B cell (primary cell): ENCODE measurements at places on chromosomes 5 and 9.

- H3K27ac ChIP-seq: no peak overlapping the region
- H3K4me1 ChIP-seq: no peaks in the 10 kb centered on the region
Observed at GRCh38 chr9:135384226-135384625, 95.4 kb upstream of the PPP1R26 start.

GRCh38 chr9:27572566-27572917 lies 739 bp downstream of the C9orf72 start:
- peak overlapping the region; percentile 99 for H3K27ac ChIP-seq
- no peaks in the 10 kb centered on the region for H3K27me3 ChIP-seq
- peak; percentile 89 for DNase-seq
- H3K36me3 ChIP-seq: no peaks in the 10 kb centered on the region
- peak overlapping the region; percentile 93 for H3K4me3 ChIP-seq
- peaks cover 19% of the 10 kb centered on the region for H3K4me1 ChIP-seq

DNA sequence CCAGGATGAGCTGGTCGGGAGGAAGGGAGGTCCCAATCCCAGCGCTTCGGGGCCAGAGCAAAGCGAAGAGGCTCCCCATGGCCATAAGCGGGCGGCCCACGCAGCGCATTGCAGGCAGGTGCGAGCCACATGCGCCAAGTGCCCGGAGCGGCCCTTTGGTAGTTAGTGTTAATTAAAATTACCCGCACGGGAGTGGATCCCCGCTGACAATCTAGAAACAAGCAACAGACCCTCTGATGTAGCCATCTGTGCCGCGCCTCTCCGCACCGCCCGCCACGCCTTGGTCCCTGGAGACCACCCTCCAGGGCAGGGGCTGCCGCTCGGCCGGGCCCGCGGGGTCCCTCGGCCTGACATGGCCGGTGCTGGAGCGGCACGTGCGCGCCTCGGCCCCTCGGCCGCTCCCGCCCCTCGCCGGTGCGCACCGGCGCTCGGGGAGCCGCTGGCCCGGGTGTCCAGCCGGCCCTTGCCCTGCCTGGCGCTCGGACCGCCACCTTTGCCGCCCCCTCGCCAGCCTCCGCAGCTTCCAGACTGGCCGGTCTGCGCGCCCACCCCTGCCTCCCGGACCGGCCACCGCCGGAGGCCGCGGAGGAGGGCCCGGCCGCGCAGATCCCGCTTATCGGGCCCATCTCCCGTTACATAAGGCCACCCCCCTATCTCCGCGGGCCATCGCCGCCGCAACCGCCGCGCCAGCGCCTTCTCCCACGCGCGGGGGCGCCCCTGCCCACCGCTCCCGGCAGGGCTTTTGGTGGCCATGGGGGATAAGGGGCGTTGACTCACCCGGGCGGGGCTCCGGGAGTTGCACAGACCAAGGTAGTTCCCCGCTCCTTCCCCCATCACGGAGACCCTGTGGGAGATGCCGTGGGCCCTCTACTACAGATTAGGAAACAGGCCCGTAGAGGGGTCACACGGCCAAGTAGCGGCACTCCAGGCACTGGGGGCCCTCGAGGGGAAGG lies 1.9 kb upstream of the IL13 start:
- H3K27ac ChIP-seq: no peak overlapping the region
- H3K4me1 ChIP-seq: peaks cover 15% of the 10 kb centered on the region
- H3K36me3 ChIP-seq: no peaks in the 10 kb centered on the region
- H3K4me3 ChIP-seq: peak overlapping the region; percentile 11
- peak; percentile 40 for DNase-seq

DNA sequence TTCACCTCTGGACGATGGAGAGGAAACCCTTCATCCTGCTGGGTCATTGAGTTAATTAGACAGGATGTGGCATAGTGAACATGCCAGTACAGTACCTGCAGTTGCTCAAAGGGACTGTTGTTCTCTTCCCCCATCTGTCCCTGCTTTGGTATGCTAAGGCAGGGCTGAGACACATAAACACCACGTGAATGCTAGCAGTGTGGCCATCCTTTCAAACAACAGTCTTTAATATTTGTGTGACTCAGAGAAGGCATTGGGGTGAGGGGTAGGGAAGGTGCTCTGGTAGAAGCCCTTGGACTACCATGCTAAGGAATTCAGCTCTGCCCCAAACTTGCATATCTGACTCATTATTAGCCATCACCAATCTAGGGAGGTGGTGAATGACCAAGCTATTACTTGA lies 180.2 kb upstream of the ZNF618 start:
- H3K4me1 ChIP-seq: no peaks in the 10 kb centered on the region
- H3K27ac ChIP-seq: no peak overlapping the region
- no peak overlapping the region for H3K4me3 ChIP-seq
- H3K36me3 ChIP-seq: no peaks in the 10 kb centered on the region
- no peaks in the 10 kb centered on the region for H3K27me3 ChIP-seq
- DNase-seq: no peak

- peaks cover 56% of the 10 kb centered on the region for H3K36me3 ChIP-seq
- H3K27me3 ChIP-seq: no peaks in the 10 kb centered on the region
- no peaks in the 10 kb centered on the region for H3K4me1 ChIP-seq
- H3K4me3 ChIP-seq: no peak overlapping the region
- DNase-seq: no peak
Observed at GRCh38 chr5:135353952-135354721, 44.9 kb downstream of the MACROH2A1 start.
